Activated naive CD8-positive, alpha-beta T cell treated with anti-CD3 and anti-CD28 coated beads, Interleukin-2, amount 50 U/mL, for 24 hours (primary cell): ENCODE measurements at places on chromosomes 5 and 9.

DNA sequence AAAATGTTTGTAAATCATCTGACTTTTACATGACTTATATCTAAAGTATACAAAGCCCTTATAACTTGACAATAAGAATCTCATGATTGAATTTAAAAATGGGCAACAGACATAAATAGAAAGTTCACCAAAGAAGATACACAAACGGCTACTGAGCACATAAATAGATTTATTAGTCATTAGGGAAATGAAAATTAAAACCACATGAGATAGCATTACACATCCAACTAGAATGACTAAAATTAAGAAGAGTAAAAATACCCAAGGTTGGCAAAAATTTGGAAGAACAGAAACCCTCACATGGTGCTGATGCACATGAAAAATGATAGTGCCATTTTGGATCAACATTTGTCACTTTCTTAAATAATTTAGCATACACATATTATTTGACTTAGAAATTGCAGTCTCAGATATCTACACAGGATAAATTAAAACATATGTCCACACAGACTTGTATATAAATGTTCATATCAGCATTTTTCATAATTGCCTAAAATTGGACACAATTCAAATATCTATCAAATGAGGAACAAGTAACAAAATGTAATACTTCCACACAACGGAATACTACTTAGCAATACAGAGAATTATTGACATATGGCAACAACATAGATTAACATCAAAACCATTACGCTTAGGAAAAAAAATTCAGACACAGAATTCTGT, 359.1 kb upstream of the DAB2 start:
- DNase-seq = no peak

GRCh38 chr5:32506201-32506661, 61.7 kb upstream of the ZFR start:
- DNase-seq = no peak

GRCh38 chr9:75488719-75489110, 400.4 kb downstream of the OSTF1 start:
- DNase-seq = no peak

DNA sequence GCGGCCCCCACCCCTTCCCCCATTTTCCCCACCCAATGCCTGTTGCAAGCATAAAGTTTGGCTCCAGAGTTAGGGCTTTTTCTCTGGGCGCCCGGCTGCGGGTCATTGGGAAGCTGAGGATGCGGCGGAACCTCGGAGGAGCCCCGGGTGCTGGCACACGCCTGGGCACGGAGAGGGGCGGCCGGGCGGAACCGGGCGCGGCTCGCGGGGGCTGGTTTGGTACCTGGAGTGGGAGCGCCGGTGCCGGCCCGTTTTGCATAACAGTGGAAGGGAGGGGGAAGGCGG, 1.2 kb downstream of the PPARGC1B start:
- DNase-seq = no peak

- DNase-seq = no peak
These were observed 114.6 kb downstream of the MRPL36 start for GRCh38 chr5:1685066-1685465.
